Thoracic aorta (tissue), 2 donors: ENCODE measurements at places on chromosomes 7 and 10.

- no peak for DNase-seq
Observed at GRCh38 chr10:14737808-14738545, 36.7 kb downstream of the FAM107B start.

DNA sequence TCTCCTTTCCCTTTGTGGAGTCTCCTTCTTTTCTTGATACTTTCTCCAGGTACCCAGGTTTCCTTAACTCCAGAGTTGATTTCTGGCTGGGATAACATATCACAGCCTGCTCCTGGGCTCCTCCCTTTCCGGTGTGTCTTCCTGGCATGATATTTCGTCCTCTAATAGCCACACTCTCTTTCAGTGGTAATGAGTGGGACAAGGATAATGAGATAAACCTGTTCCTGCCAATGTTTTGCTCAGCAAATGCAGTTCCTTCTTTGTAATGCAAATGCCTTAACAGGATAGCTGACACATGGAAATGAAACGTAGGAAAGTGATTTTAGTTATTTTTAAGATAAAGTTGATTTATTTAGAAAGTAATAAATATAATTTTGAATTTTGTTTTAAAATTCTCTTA lies 168.6 kb downstream of the NRP1 start:
- no peak for DNase-seq

- no peak for DNase-seq
Observed at GRCh38 chr7:36029853-36030515, 123.1 kb upstream of the EEPD1 start.

DNA sequence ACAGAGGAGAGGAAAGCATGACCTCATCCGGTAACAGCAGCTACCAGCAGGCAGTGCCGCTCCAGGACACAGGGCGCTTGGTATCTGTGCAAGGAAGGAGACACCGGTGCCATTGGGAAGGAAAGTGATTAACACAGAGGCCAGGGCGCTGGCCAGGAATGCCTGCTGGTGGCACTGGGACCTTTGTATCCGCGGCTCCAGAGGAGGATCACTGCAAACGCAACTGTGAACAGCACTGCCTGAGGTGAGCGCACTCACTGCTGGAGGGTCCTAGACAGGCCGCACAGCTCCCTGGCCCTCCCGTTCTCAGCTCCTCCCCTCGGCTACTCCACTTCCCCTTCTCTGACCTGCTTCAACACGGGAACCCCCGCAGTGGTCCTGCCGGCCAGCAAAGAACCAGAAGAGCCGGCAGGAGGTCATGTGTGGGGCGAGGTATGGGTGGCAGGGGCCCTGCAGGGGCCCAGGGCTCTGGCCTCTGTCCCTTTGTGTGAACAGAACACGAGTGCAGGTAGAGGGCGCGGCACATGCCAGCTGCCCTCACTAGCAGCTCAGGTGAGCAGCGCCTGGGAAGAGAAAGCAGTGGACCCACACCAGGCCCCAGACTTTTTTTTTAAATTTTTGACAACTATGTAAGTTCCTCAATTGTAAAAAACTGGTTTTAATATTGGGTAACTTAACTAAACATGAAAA lies 107.6 kb downstream of the VIPR2 start:
- no peak for DNase-seq

DNA sequence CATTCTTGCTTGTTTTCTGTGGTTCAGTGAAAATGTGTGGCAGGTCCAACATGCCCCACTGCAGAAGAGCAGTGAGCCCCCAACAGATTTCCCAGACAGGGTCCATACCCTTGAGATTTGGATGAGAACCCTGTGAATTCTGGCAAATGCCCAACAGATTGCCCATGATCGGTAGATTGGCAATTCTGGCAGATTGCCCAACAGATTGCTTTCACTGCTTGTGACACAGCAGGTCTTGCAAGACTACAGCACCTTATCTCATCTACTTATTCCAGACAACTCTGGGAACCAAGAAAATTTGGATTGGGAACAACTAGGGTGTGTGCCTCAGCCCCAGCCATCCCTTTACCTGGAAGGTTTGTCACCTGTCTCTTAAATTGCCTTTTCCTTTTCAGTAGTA lies 143.7 kb upstream of the COL1A2 start:
- DNase-seq: no peak

GRCh38 chr10:68146133-68146532 lies 36.8 kb downstream of the MYPN start:
- DNase-seq: no peak
